H9 (cell line): ENCODE measurements at places on chromosomes 2 and 18. TPM values are rescaled to one million over a fixed set of nuclear protein-coding genes. Genes with fewer than 3 reads are reported as not detected.

Gene TUBA3E
- 0.13 and 0.26 TPM in 2 replicates for total RNA-seq

Gene C2orf15
- 5.6 and 6.2 TPM in 2 replicates for total RNA-seq

Gene AMER3
- 0.59 TPM in 2 replicates for total RNA-seq

Gene SH2D6
- total RNA-seq, result 0.61 TPM in 2 replicates

Gene MBD5
- total RNA-seq, result 22.1 and 23.1 TPM in 2 replicates

Gene RFTN2
- 0.11 and 0.28 TPM in 2 replicates for total RNA-seq

Gene CHST9
- total RNA-seq, result 3.0 and 3.5 TPM in 2 replicates

DNA sequence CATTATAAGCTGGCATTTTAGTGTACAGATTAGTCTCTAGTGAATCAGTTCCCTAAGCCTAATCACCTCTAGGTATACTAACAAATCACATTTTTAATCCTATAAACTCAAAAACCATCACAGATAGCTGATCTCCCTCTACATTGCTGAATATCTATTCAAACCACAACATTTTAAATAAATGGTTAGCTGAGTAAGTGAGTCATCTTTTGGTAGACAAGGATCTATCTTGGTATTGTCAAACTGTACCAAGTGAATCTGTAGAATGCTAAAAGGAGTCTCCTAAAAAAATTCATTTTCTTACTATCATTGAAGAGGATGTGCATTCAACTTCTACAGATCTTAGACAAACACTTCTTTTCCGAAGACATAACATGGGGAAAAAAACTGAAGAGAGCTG lies 40.7 kb downstream of the INO80D start:
- H3K4me3 ChIP-seq, result no peak overlapping the region
- no peaks in the 10 kb centered on the region for H3K27me3 ChIP-seq
- no peaks in the 10 kb centered on the region for H3K4me1 ChIP-seq
- H3K27ac ChIP-seq, result no peak overlapping the region
- peaks cover 68% of the 10 kb centered on the region for H3K36me3 ChIP-seq

GRCh38 chr2:238811759-238812158 lies 36.1 kb upstream of the TWIST2 start:
- H3K4me3 ChIP-seq, result no peak overlapping the region
- H3K27ac ChIP-seq, result no peak overlapping the region
- no peaks in the 10 kb centered on the region for H3K27me3 ChIP-seq
- DNase-seq, result no peak
- peaks cover 11% of the 10 kb centered on the region for H3K36me3 ChIP-seq

DNA sequence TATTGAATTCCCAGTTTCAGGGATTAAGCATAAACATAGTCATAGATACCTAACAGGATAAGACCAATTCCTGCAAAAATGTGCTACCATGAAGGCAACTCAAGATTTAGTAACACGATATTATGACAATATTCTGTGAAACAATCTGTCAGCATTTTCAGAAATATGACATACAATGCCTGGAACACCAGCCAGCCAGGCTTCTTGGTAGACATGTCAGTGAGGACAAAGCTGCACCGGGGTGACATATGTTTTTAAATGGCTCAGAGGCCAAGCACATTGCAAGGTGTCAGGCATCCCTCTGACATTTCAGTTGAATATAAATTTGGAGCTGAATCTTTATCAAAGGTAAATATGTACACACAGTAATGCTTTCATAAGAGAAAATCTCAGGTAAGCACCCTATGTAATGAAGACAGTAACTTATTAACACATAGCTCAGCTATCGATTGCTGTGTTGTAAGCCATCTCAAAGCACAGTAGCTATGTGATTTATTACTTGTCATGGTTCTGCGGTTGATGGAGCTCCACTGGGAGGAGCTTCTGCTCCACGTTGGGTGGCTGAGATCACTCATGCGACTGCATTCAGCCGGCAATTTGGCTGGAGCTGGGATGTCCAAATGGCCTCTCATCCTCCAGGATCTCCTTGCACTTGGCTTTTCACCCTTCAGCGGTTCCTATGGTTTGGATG lies 31.9 kb upstream of the EML6 start:
- H3K36me3 ChIP-seq, result no peaks in the 10 kb centered on the region
- no peaks in the 10 kb centered on the region for H3K4me1 ChIP-seq
- no peak overlapping the region for H3K4me3 ChIP-seq
- no peaks in the 10 kb centered on the region for H3K27me3 ChIP-seq

DNA sequence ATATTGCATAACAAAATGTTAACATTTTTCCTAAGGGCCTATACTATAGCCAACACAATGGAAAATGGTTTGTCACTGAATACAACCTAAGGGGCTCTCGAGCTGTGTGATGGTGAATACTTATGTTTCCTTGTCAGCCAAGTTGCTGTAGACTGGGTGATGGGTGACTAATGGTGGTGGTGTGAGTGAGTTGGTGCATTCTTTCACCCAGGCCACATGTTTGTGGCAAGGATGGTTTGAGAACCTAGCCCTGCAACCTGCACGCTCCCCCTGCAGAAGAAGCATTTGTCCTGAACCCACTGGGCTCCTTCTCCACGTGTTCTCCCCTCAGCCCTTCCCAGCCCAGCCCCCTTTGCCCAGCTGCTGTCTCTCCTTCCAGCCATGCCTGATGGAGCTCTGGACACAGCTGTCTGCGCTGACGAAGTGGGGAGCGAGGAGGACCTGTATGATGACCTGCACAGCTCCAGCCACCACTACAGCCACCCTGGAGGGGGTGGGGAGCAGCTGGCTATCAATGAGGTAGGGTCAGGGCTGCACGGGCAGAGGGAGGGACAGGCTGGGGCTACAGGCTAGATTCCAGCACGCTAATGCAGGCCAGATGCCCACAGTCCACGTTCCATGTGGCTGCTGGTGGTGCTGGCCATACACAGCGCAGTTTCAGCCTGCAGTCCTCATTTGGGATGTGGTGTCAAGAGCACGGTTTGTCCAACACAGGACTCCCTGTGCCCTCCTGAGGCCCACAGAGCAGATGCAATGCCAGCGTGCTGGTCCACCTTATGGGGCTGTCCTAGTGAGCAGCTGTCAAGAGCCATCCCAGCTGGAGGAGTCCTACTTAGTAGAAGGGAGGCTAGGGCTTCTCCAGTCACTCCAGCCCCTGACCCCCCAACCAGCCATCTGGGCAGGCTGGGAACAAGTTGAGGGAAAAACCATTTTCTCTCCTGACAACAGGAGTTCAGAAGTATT lies 65.4 kb downstream of the FAM168B start:
- H3K4me1 ChIP-seq, result no peaks in the 10 kb centered on the region
- no peaks in the 10 kb centered on the region for H3K36me3 ChIP-seq
- H3K4me3 ChIP-seq, result no peak overlapping the region
- H3K27ac ChIP-seq, result no peak overlapping the region
- DNase-seq, result no peak
- H3K27me3 ChIP-seq, result no peaks in the 10 kb centered on the region

- DNase-seq, result no peak
- H3K36me3 ChIP-seq, result no peaks in the 10 kb centered on the region; the same call in 2 of the 3 replicates
- no peaks in the 10 kb centered on the region for H3K4me1 ChIP-seq
- H3K27ac ChIP-seq, result no peak overlapping the region
These were observed 388.3 kb downstream of the TNS1 start for GRCh38 chr2:217614498-217614897.

DNA sequence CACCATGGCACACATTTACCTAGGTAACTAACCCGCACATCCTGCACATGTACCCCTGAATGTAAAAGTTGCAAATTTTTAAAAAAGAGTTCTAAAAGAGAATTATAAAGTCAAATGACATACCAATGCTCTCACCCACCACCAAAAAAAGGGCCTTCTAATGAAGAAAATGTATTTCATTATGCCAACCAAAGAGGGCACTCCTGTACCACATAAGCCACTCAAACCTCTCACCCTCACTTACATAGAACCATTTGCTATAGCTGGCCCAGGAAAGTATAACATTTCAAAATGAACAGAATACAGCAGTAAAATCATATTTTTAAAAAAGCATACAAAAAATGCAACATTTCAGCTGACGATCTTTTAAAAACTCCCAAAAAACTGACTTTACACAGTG lies 241.5 kb upstream of the PKDCC start:
- no peak overlapping the region for H3K27ac ChIP-seq
- peaks cover 5% of the 10 kb centered on the region for H3K36me3 ChIP-seq
- H3K4me3 ChIP-seq, result no peak overlapping the region
- H3K4me1 ChIP-seq, result no peaks in the 10 kb centered on the region
- no peaks in the 10 kb centered on the region for H3K27me3 ChIP-seq
- DNase-seq, result no peak

- no peak overlapping the region for H3K4me3 ChIP-seq
- H3K27me3 ChIP-seq, result no peaks in the 10 kb centered on the region
- DNase-seq, result no peak
- H3K27ac ChIP-seq, result no peak overlapping the region
These were observed 139.3 kb upstream of the FBXO11 start for GRCh38 chr2:48045613-48046012.

DNA sequence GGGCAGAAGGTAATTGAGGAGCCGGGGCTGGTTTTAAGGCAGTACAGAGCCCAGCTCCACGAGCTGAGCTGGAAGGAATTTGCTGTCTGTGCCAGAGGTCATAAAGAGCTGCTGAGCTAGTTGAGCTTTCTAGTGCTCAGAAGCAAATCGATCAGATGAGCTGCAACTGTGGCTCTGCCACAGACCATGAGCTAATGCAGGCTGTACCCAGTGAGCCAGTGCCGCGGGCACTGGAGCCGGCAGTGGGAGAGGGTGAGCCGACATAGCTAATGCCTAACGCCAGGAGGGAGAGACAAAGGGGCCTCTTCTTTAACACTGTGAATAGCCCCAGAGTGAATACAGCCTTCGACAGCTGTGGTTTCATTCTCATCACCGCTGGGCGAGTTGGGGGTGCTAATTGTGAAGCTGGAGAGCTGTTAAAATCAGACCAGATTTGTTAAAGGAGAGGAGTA lies 410.1 kb upstream of the TCF4 start:
- no peaks in the 10 kb centered on the region for H3K27me3 ChIP-seq
- peak; percentile 41 for DNase-seq
- no peaks in the 10 kb centered on the region for H3K36me3 ChIP-seq
- no peak overlapping the region for H3K4me3 ChIP-seq
- peaks cover 9% of the 10 kb centered on the region for H3K4me1 ChIP-seq
- H3K27ac ChIP-seq, result no peak overlapping the region

- peaks cover 21% of the 10 kb centered on the region for H3K36me3 ChIP-seq
- H3K27me3 ChIP-seq, result no peaks in the 10 kb centered on the region
- DNase-seq, result no peak
- peaks cover 6% of the 10 kb centered on the region; the same call in 1 of the 2 replicates for H3K4me1 ChIP-seq
These were observed 297.7 kb downstream of the SATB2 start for GRCh38 chr2:199160081-199160480.

DNA sequence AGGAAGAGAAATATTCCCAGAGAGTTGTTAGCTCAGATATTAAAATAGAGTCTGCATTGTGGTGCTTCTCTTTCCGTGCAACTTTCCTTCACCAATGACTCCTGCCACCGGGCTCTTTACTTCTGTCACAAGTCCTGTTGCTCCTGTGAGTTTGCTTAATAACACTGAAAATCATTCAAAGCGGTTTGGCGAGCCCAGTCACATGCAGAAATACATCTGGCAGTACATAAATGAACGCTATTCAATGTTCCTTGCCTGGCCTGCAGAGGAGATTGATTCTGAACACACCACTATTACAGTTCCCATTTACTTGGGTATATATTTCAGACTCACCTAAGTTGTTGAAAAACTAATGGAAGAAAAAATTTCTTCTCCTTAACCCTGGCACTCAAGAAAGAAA lies 276.6 kb downstream of the ZNF521 start:
- no peak for DNase-seq
- H3K27ac ChIP-seq, result no peak overlapping the region
- no peak overlapping the region for H3K4me3 ChIP-seq
- H3K27me3 ChIP-seq, result no peaks in the 10 kb centered on the region
- H3K36me3 ChIP-seq, result no peaks in the 10 kb centered on the region
- H3K4me1 ChIP-seq, result peaks cover 7% of the 10 kb centered on the region

DNA sequence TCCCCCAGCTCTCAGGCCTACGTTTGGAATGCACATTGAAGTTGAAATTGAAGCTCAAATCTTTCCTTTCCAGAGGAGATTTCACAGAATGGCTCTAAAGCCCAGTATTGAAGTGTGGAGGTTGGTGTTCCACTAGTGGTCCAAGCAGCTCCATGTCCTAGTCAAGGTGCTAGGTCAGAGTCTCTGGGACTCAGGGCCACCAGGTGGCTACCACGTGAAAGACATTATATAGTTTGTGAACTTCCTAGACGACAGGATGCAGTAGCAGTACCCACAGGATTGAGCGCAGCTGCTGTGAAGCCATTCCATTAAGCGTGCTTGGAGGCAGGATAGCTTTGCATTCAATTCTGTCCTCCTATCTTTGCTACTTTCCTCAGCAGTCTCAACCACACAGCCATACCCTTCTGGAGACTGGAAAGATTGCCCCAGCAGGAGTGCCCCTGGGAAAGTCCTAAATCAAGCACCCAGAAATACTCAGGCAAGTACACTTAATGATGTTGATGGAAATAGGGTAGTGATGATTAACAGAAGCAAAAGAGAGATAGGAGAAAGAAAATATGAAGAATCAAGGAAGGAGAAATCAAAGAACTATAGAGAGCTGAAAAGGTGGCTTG lies 4.7 kb upstream of the TGFA start:
- H3K36me3 ChIP-seq, result no peaks in the 10 kb centered on the region
- DNase-seq, result no peak
- no peak overlapping the region for H3K4me3 ChIP-seq

GRCh38 chr2:64727843-64728463 lies 74.2 kb upstream of the SERTAD2 start:
- peak; percentile 31 for DNase-seq
- H3K27ac ChIP-seq, result no peak overlapping the region
- no peak overlapping the region for H3K4me3 ChIP-seq
- no peaks in the 10 kb centered on the region for H3K36me3 ChIP-seq
- H3K4me1 ChIP-seq, result peaks cover 2% of the 10 kb centered on the region

GRCh38 chr18:71995904-71996465 lies 548.2 kb downstream of the CBLN2 start:
- H3K27ac ChIP-seq, result no peak overlapping the region
- DNase-seq, result no peak
- H3K4me1 ChIP-seq, result no peaks in the 10 kb centered on the region
- H3K36me3 ChIP-seq, result no peaks in the 10 kb centered on the region

DNA sequence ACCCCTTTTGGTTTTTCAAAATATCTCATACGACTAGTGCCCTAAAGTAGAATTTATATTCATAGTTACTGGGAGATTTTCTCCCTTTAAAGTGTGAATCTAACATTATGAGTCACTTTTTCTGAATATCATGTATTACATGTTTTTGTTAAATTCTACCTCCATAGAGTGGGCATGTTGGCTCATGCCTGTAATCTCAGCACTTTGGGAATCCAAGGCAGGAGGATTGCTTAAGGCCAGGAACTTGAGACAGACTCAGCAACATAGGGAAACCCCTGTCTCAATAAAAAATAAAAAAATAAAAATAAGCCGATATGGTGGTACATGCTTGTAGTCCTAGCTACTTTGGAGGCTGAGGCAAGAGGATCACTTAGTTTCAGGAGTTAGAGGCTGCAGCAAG lies 45.3 kb upstream of the UNC80 start:
- no peaks in the 10 kb centered on the region for H3K36me3 ChIP-seq
- no peak for DNase-seq
- H3K4me1 ChIP-seq, result no peaks in the 10 kb centered on the region
- H3K27me3 ChIP-seq, result no peaks in the 10 kb centered on the region
- H3K27ac ChIP-seq, result no peak overlapping the region

GRCh38 chr2:47134386-47135090 lies 20.6 kb downstream of the STPG4 start:
- H3K27me3 ChIP-seq, result no peaks in the 10 kb centered on the region
- DNase-seq, result no peak
- H3K4me1 ChIP-seq, result no peaks in the 10 kb centered on the region
- H3K4me3 ChIP-seq, result no peak overlapping the region
- no peak overlapping the region for H3K27ac ChIP-seq
